ENCODE measurements at places on chromosomes 12 and 14. TPM values are rescaled to one million over a fixed set of nuclear protein-coding genes. Genes with fewer than 3 reads are reported as not detected.

GRCh38 chr12:122862872-122863701 is 27.8 kb downstream of the HIP1R start:
- no peak for DNase-seq

DNA sequence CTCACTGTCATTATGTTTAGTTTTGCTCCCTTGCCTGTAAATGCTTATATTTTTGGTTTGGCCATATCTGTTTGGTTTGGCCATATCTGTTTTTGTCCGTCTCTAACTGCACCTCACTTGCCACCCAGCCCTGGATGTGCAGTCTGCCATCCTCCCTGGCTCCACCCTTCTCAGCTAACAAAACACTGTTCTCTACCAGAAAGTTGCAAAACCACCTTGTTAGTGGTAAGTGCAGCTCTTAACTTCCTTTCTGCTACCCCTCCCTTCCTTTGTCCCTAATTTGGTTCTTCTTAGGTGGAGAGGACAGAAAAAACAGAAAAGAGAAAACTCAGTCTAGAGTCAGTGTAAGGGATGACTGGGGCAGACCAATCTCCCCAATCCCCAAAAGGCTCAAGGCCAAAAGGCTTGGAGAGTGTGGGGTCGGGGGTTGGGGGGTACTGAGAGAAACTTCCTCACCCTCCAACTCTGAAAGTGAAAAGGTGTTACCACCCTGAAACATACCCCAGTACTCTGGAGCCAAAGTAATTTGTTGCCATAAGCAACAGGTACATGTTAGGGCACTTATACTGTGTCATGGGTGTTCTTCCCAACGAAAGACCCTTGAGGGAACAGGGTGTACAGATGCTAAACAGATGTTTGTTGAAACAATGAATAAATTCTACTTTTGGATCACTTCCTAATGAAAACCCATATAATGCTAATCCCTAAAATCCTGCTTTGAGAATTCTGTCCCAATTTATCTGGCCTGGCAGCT is 5.0 kb downstream of the BIN2 start:
- no peak for DNase-seq

DNA sequence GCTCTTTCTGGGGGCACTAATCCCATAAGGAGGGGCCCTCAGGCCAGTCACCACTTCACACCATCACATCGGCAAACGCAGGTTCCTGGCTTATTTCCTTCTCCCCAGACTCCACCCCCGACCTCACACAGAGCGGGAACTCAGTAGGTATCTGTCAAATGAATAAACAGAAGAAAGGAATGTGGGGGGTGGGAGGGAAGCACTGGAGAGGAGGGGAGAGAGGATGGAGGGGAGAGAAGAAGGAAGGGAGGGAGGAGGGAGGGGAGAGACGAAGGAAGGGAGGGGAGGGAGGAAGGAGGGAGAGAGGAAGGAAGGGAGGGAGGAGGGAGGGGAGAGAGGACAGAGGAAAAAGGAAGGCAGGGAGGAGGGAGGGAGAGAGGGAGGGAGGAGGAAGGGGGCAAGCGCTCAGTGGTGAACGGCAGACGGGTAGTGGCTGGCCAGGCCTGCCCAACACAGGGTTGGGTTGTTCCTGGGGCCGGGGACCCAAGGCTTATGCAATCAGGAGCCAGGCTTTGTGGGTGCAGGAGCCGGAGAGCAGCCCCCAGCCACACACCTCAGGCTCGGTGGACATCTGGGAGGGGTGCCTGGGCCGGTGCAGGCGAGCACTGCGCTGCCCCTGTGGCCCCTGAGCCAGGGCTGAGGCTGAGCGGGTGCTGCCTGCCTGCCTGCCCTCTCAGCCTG is 52.6 kb upstream of the FBRSL1 start:
- DNase-seq, result no peak

DNA sequence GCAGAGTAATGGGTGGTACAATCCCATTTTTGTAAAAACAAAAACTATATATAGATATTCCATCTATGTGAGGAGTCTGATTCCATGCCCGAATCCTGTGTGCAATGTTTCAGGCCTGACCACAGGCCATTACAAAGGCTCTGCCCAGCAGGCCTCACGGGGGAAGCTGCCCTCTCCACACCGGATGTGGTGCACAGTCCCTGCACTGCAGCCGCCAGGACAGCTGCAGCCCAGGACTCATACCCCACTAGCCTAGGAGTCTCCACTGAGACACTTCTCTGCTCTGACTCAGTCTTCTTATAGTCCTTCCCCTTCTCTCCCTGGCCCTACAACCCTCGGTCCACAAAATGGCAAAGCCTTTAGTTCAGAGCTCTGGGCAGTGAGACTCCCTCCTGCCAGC is 190.4 kb downstream of the PPM1H start:
- DNase-seq, result no peak

DNA sequence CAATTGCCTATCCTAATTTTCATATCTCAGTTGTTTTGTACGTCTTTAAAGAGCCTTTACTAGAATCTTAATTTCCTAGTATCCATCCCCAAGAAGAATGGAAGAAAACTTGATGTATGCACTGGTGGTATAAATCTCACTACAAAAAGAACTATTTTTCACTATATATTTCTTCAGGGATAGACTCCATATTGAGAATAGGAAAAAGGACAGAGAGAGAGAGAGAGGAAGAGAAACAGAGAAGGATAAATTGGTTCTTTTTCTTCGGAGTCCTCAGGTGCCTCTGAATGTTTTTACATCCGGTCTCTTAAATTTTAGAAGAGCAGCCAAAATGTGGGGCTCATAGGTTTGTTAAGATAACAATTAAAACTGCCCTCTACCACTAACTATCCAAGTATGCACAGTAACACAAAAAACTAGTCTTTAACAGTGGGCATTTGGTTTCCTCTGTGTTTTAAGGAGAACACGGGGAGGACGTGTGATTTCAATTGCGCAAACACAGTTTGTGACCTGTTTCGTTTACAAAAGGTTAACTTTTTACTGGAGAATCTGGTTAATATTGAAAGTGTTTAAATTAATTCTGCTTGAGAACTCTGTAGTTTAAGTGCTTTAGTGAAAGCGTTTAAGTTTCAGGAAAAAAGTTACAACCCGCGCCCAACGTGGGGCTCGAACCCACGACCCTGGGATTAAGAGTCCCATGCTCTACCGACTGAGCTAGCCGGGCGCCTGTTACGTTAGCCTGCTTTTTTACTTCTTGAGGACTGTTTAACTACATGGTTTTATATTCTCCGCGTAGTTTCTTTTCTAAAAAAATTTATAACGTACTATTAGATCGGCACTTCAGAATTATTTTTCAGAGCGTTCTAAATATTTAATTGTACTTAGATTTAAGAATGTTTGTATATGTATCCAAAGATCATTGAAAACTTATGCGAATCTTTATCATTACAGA is 5.1 kb upstream of the PSMA3 start:
- DNase-seq, result peak; percentile 81

GRCh38 chr14:81633496-81633895 is 99.8 kb upstream of the SEL1L start:
- DNase-seq, result no peak

GRCh38 chr14:39055786-39056474 is 47.1 kb downstream of the SEC23A start:
- DNase-seq, result peak; percentile 7

DNA sequence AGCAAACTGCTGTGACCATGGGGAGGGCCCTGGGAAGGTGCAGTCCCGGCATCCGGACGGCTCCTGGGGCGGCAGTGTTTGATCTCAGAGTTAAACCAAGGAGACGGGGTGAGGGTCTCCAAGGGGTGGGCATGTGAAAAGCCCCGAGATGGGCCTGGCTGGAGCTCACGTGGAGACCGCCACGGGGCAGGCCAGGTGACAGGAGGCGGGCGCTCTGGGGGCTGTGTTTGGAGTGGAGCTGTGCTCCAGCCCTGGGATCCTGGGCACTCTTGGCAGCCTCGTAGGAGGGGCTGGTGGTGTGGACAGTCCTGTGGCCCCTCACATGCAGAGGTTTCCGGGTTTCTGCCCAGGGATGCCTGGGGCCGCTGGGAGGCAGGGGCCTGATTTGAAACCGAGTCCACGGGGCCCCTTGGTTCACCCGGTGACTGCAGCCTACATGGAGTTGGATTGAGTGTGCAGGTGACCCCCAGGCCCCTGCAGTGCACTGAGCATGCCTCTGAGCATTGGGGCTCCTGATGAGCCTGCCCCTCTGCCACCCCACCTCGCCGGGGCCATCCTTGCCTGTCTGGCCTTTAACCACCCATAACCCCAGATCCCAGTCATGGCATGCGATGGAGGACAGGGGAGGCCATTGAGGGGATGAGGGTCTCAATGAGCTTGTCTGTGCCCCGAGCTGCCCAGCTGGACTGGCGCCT is 8.4 kb downstream of the KIF26A start:
- DNase-seq, result no peak

DNA sequence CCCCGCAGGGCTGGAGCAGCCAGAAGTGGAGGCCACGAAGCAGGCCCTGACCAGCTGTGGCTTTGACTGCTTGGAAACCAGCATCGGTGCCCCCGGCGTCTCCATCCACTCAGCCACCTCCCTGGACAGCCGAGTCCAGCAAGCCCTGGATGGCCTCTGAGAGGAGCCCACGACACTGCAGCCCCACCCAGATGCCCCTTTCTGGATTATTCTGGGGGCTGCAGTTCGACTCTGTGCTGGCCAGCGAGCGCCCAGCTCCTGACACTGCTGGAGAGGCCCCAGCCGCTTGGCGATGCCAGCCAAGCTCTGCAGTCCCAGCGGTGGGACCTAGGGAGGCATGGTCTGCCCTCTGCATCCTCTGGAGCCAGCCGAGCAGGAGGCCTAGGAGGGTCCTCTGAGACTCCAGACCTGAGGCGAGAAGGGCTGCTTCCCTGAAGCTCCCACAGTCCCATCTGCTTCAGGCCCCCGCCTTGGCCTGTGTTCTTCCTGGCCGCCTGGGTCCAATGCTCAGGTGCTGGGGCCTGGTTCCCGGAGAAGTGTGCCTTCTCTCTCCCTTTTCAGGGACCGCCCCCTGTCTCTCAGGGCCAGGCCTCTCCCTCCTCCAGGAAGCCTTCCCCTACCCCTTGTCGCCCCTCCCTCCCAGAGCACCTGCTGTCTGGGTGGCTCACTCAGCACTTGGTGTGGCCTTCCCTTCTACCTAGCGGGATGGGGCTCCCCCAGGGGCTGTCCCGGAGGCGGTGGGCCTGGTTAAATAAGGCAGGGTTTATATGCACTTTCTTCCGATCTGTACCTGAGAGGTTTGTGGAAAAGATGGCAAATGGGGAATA is 23.0 kb downstream of the MVK start:
- no peak for DNase-seq

DNA sequence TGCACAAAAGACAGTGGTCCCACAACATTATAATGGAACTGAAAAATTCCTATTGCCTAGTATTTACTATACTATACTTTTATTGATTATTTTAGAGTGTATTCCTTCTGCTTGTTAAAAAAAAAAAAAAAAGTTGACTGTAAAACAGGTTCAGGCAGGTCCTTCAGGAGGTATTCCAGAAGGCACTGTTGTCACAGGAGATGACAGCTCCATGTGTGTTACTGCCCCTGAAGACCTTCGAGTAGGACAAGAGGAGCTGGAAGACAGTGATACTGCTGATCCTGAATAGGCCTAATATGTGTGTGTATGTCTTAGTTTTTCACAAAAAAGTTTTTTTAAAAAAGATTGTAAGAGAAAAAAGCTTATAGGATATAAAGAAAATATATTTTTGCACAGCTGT is 12.3 kb downstream of the UBE2N start:
- no peak for DNase-seq

DNA sequence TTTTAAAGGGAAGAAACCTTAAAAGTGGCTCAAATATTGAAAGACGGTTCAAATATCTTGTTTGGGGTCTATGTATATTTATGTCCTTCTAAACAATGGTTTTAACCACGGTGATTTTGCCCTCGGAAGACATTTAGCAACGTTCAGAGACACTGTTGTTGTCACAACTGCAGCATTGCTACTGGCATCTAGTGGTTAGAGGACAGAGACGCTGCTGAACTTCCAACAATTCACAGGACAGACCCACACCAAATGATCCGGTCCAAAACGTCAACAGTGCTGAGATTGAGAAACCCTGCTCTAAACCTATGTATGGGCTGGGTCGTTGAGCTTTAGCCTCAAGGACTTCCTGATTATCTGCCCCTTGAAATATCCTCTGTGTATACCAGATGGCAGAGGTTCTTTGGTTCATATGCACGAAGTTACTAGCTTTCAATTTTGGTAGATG is 1.7 kb downstream of the ANGEL1 start:
- peak; percentile 51 for DNase-seq

ZNF605 gene
- 18.3 TPM for total RNA-seq

LRP1-AS gene
- not detected for total RNA-seq

DLGAP5 gene
- 23.8 TPM for total RNA-seq

EFCAB11 gene
- 3.2 TPM for total RNA-seq

PPP2R5E gene
- 31.7 TPM for total RNA-seq

GLIPR1L1 gene
- not detected for total RNA-seq
